ENCODE measurements at places on chromosomes 1 and 21.

DNA sequence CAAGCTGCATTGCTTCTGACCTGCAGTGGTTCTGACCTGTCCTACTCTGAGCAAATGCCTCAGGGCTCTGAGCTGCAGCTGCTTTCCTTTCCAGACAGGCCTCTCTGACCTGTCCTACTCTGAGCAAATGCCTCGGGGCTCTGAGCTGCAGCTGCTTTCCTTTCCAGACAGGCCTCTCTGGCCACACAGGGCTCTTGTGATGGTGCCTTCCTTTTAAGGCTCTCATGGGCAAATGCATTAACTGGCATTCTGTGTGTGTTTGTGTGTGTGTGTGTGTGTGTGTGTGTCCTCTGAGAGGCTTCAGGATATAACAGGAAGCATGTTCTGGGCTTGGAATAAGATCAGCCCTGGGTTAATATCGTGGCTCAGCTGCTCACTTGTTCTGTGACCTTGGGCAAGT is 131.3 kb downstream of the NTPCR start:
- DNase-seq: no peak

GRCh38 chr1:164683235-164683634 is 124.3 kb downstream of the PBX1 start:
- no peak for DNase-seq

DNA sequence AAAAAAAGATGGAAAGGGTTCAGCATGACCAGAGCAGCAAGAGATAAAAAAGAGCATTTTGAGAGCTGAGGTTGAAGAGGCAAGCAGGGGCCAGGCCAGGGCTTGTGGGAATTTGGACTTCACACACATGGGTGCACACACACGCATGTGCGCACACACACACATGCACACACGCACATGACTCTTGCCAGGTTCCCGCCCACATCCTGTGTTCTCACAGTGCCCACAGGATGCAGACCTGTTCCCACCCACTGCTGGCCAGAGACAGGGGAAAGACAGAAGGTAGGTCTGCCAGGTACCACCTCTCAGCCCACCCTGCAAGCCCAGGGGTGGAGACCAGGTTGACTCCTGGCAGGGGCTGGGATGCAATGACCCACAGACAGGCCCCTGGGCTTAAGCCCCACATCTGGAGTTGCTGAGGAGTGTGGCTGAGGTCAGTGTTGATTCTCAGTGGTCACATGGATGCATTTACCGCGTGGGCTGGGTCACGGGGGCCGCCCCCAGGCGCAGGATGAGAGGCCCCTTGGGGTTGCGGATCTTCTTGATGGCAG is 4.4 kb downstream of the COL16A1 start:
- DNase-seq: no peak

- DNase-seq: no peak
These were observed 585 bp downstream of the GPR3 start for GRCh38 chr1:27392778-27393635.

GRCh38 chr21:15301736-15302135 is 236.9 kb upstream of the NRIP1 start:
- DNase-seq: no peak

- DNase-seq: no peak
These were observed 19.5 kb upstream of the PSMB2 start for GRCh38 chr1:35660581-35661473.

- DNase-seq: no peak
These were observed 117.3 kb upstream of the BARHL2 start for GRCh38 chr1:90834354-90834885.

DNA sequence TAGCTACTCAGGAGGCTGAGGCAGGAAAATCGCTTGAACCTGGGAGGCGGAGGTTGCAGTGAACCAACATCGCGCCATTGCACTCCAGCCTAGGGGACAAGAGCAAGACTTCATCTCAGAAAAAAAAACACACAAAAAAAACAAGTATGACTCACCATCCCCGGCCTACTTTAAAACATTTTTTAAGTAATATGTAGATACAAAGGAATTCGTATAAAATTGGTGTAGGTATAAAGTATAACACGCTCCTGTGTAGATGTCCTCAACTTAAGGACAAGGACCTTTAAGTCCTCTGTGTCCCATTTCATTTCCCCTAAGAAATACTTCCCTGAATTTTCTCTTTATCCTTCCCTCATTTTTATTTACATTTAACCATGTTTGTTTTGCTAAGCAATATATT is 73.4 kb upstream of the PKN2 start:
- no peak for DNase-seq

GRCh38 chr1:168879896-168880734 is 151.1 kb upstream of the DPT start:
- no peak for DNase-seq

DNA sequence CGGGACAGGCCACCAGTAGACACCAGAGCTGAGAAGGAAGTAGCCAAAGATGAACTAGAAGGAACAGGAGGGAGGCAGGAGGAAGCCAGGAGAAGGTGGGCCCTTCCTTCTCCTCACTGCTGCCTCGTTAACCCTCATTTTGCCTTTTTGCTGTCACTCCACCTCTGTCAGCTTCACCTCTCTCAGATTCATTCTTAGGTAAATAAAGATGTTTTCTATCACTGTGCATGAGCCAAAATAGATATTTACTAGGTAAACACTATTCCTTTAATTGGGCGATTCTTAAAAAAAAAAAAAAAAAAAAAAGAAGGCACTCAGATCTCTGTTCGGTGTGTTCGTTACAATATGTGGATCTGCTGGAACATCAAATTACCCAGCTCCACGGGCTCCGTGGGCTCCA is 112.3 kb downstream of the GLUL start:
- no peak for DNase-seq

DNA sequence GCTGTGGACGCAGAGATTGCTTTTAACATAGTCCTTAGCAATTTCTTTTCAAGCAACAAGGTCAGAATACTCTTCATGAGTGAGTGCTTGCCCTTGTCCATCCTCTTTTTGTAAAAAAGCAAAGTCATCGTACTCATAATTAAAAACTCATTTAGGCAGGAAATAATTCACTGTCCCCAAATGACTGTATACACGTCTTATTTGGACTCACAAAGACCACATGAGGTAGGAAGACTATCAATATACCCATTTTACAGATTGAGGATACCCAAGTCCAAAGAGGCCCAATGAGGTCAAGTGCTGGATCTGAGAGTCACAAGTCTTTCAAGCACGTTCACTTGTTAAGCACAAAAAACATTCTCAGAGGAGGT is 13.2 kb downstream of the ITPKB start:
- no peak for DNase-seq

DNA sequence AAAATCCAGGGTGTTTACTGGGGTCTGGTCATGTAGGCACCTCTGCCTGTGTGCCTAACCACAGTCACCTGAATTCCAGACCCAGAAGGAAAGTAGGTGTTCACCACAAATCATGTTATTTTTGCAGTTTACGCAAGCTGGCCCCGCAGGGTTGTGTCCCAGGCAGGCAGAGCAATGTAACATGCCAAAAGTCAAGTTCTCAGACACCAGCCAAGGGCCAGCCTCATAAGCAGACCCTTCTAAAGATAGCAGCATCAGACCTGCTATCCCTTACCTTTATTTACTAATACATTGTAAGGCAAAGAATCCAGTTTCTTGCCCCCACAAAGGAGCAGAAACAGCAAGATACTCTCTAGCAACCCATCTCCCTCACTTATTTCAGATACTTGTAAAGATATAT is 83.0 kb downstream of the GPR161 start:
- no peak for DNase-seq

DNA sequence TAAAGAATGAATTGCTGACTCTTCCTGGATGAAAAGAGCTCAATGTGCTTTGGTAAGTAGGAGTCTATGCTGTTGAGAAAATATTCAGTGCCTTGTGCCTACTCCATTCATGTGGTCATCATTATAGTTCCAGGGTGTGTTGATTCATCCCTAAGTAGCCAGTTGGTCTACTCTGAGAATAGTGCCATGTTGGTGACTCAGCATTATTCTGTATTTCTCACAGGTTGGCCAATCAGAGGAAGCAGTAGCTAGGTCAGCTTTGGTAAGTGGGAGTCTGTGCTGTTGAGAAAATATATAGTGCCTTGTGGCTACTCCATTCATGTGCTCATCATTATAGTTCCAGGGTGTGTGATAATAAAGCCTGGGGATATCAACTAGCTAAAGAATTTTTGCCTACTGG is 397.3 kb downstream of the AGBL4 start:
- no peak for DNase-seq
